M059J (cell line): ENCODE measurements at places on chromosomes 2 and 18.
A peak's percentile ranks its signal among the peaks of the same experiment; 100 is the strongest.

GRCh38 chr2:198596985-198597384 lies 792.6 kb downstream of the PLCL1 start:
- no peak for DNase-seq

DNA sequence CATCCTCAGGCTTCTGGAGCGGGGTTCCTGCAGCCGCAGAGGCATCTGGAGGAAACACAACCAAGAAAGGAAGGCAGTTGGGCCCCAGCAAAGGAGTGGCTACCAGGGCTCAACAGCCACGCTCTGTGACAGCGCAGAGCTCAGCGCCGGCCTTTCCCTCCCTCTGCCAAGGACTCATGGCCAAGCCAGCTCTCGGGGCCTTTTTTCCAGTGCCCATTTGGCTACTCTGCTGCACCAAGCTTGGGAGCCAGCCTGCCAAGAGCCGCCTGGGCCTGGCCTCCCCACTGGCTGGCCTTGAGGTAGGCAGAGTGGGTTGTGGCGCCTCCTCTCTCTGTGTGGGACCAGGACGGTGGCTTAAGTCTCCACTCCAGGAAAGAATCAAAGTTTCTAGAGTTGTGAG lies 7.2 kb upstream of the CCDC74A start:
- DNase-seq, result no peak

DNA sequence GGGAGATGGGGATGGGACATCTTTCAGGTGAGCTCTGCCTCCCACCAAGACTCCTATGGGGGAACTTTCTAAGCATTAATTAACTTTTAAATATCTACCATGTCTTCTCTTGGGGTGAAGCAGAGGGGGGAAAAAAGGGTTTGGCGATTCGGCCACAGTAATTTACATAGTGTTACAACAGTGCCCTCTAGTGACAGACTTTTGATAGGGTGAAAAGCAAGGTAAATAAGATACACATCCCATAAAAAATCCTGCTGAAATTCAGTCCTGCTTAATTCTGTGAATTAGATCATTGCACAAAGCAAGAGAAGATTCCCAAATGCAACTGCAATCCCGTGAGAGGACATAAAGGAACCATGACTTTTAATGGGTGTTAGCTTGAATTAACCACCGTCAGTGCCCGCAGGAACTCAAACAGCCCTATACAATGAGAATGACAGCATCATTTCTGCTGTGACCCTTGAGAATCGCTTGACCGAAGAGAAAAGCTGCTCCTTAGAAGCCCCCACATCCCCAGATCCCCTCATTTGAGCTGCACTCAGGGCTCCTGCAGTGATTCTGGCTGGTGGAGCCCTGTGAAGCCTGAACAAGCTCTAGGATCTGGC lies 32.8 kb downstream of the FAM124B start:
- DNase-seq, result peak; percentile 44

DNA sequence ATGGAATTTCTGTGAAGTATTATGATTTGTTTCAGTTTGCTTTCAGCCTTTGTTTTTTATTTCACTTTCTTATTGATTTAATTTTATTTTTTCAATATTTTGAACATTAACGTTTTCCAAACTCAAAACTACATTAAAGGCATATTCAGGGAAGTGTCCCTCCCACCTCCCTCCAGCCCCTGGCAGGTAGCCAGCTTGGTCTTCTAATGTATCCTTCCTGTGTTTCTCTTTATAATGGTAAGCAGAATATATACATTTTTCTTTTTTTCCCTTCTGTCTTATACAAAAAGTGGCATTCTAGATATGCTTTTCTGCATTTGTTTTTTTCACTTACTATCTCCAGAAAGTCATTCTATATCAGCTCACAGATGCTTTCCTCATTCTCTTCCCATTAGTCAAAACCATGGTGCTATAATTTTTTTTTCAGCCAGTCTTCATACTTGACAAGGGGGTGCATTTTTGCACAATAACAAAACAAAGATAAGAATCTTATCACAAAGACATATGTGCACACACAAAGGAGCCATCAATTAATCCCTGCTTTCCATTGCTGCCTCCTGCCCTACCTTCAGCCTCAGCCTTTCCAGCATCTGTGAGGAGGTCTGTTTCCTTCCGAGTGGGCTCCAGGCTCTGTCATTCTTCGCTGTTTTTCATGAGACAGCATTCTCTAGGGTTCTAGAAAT lies 33.7 kb upstream of the TMEM177 start:
- peak; percentile 61 for DNase-seq

DNA sequence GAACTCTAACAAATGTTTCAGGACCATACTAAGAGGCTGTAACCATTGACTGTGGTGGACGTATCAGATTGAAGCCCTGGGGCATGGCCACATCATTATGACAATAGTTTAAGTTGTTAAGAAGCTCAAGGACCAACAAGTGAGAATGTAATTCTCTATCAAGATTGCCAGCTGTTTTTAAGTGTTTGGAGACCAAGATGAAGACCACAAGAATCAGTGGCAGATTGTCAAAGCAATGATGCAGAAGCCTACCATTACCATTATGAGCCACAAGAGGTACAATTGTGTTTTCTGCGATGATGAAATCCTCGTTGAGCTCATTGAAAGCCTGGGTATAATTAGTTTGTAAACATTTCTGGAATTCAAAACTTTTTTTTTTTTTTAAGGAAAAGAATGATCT lies 261.1 kb upstream of the ZEB2 start:
- DNase-seq, result peak; percentile 49

DNA sequence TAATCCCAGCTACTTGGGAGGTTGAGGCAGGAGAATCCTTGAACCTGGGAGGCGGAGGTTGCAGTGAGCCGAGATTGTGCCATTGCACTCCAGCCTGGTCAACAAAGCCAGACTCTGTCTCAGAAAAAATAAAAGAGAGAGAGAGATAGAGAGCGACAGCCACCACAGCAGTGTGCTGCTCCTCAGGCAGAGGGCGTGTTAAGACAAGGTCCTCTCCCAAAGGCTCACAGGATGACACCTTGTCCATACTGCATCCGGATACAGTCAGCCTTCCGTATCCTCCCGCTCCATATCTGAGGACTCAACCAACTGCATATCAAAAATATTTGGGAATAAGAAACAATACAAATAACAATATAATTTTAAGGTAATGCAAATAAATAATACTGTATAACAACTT lies 20.1 kb downstream of the ARL4C start:
- no peak for DNase-seq

DNA sequence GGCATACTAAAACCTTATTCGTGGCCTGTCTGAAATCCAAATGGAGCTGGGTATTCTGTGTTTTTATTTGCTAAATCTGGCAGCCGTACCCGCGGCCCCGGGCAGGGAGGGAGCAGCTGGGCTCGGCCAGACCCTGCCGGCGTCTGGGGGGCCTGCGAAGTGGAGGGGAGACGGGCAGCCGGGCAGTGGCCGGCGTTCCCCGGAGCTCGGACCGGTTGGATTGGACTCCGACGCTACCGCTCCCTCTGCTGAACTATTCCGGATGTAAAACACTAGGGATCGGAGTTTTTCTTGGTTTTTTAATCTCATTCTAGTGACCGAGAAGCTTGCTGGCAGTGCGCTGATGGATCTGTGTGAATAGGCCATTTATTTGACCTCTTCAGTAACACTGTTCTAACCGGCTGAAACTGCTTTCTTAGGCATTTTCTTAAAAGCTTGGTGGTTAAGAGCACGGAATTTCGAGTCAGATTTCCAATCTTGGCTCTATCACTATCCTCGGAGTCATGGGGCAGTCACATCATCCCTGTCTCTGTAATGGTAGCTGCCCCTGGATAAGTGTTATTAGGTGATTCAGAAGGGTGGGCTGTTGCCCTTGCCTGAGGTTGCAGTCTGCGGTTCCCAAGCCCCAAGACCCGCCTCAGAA lies 694 bp downstream of the UNC50 start:
- peak; percentile 40 for DNase-seq

DNA sequence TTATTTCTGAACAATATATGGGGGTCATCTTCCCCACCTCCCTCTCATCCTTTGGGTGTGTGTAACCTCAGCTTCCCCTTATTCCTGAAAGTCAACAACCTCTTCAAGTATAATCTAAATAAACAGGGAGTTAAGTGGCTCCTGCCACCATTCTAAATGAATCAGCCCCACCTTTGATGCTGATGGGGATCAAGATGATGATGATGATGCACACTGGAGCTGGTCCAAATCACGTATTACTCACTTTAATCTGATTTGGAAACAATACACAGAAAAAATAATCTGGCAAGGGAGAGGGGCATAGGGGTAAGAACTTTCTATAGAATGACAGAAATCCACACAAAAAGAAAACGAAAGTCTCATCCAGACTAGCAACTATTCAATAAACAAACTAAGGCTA lies 7.1 kb downstream of the ACVR1 start:
- DNase-seq, result peak; percentile 26

DNA sequence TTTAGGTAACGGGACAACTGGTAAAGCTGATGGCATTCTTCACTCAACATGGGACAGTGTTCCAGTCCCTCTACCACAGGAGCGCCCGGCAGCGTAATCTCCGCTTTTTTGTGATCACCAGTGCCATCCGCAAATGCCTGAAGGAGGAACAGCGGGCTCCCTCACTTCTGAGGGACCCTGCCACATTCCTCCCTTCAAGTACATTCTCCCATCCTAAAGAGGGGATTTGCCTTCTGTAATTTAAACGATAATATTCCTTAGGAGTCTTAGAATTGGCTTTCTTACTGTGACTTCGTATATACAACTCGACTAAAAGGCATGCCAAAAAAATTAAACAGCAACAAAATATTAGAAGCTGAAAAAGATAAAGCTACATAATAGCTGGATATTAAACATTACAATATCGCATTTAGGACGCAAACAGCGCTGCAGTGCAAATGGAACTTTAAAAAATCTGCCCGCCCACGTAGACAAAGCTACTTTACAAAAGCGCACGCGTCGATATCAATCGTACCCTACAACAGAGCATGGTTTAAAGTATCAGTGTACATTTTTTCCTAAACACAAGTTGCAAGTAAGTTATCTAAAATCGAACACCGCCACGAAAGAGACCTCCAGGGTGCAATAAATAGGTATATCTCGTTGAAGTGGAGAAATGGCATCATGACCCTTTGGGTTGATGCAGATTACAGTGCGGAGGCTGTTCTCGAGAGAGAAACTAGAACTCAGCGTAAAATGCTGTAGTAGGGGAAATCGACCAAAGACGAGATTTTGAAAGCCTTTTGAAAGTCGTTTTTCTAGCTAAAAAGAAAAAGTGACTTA lies 2.3 kb upstream of the VSNL1 start:
- DNase-seq, result no peak

- no peak for DNase-seq
These were observed 128.8 kb upstream of the TTC39C start for GRCh38 chr18:23885750-23886149.

DNA sequence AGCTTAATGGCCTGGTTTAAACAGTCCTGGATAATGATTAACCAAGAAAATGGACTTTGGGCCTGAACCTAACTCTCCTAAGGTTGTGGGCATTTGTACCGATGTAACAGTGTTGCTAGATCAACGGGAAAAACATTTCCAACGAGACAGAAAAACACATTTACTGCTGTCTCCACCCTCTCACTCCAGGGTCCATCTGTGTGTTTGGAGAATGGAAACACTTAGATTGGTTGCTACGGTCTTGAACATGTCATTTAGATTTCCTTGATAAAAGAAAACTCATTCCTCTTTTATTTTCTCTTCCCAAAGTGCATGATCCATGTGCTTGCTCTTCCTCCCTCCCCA lies 88.0 kb downstream of the SOCS6 start:
- DNase-seq, result no peak

DNA sequence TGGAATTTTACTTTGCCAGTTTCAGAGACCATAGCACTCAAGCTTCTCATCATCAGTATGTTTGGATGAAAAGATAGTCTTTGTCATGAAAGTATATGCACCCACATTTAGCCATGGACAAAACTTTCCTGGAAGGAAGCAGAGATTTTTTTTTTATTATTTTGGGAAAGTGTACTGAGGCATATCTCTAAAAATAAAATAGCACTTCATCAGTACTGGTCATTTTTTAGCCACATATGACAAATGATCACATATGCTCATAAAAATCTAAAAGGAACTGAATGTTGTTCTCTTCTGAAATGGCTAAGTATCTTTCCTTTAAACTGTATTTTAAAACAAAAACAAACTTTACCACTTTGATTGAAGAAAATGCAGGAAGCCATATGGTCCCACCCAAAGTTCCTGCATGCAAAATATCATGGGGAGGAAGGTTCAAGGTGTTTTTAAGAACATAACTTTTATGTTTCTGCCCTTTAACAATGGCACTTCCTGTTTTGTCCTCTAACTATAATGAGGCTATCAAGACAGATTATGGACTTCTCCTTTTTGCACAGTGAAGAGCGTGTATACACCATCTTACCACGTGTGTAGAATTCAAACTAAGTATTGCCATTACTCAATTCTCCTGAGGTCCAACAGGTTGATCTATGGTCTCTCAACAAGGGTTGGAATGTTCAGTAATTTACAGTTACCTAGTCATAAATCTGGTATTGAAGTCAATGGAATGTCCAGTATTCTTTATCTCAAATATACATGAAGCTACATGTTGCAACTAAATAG lies 77.1 kb upstream of the SLC39A10 start:
- DNase-seq, result no peak

DNA sequence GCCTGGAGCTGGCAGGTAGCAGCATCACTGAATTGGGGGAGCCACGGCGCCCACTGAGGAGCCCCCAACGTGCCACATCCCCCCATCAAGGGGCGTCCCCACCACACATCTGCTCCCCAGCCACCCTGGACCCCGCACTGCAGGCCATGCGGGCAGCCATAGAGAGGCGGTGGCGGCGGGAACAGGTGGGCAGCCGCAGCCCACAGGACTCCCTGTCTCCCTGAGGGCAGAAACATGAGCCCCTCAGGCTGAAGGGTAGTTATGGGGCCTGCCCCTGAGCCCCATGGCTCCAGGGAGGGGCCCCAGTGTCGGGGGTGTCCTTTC lies 26.6 kb downstream of the CROCC2 start:
- DNase-seq, result no peak
